NCI-H526 treated with DMSO at 0.1 percent for 48 hours (cell line): ENCODE measurements at places on chromosomes 2 and 18.

DNA sequence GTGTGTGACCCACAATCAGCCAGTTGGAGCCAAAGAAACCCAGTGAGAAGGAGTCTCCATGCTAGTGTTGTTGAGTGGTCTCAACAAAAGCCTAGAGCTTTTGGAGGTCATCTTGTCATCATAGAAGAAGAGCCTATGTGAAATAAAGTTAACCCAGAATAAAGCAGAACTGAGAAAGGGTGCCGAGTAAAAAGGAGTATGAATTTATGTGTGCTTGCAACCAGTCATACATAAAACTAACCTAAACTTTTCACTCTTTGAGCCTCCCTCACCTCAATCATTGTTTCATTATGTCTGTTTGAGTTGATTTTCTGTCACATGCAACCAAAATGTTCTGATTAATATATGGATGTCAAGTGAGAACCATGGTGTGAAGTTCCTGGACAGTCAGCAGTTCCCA, 599.3 kb upstream of the ZEB2 start:
- DNase-seq = no peak

- DNase-seq = no peak
These were observed 34.8 kb downstream of the SEMA4F start for GRCh38 chr2:74688881-74689280.

DNA sequence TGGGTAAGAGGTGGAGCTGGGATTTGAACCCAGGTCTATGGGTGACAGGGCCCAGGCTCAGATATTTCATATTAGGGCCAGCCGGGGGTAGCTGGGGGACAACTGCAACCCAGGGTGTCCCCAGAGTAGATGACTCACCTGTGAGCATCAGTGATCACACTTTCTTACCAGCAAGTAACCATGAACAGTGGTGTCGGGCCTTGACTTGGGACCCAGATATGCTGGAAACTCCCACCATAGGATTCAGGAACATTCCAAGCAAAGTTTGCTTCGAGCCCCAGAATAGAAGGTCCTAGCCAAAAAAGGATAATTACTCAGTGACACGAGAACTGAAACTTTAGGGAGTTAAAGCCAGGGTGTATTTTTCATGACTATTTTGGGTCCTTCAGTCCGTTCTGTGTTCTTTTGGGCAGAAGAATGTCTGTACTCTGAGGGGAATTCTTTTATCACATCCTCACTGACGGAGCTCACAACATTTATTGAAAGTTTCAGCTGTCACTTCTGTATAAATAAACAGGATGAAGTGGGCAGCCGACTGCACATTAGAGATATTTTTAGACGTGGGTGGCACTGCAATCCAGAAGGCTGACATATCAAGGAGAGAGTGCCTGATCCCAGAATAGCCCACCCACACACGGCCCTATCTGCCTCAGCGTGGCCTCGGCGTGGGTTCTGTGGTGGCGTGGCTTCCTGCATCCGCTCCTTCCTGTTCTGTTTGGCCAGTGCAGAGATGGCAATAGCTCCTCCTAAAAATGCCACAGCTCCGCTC, 45.6 kb downstream of the RAMP1 start:
- DNase-seq = no peak

DNA sequence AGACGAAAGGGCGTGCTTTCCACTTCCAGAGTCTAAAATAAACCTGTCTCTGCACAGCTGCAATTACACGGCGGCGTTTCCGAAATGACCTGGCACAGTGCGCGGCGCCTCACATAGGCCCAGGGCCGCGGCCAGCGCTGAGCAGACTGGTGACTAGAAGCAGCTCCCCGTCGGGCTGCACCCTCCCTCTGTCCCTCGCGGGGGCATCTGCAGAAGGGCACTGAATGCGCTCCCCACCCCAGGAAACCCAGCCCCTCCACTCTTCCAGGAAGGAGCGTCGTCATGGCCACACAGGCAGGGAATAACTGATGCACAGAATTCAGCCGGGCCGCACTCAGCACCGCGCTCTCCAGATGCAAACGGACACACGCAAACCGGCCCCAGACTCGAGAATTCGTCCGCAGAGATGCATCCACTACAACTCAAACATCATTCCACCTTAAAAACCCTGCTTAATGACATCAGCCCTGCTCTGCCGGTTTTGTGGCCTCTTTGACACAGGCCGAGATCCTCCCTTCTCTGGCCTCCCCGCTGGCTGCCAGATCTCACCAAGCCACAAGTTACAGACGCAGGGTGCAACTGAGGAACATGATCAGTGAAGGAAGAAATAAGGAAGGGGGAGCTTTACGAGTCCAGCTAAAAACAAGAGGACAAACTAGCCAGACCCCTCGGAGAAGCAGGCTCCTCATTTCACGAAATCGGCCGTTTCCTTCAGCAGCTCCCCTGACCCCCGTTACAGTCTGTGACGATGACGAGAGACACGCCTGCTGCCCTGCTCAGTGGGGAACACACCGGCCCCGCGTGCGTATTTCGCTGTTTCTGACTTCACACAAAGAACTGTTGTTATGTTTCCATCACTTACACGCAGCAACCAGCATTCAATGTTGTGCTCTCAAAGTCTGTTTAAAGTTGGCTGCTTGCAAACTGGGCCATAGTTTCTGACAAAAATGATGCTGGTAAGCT, 40.2 kb downstream of the MBP start:
- DNase-seq = no peak

- no peak for DNase-seq
These were observed 49.9 kb upstream of the PARD3B start for GRCh38 chr2:204495381-204495780.

DNA sequence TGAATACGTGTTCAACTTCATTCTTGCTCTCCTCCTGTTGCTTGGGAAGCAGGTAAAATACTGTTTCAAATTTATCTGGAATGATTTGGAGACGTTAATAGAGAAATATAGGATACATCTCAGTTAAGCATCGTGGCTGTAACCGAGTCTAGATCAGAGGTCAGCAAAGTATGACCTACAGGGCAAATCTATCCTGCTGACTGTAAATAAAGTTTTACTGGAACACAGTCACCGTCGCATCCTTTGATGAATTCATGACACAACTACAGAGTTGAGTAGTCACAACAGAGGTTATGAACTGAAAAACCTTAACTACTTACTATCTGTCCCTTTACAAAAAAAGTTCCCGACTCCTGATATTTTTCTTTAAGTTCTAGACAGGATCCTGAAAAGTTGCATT, 86.6 kb downstream of the SP100 start:
- DNase-seq = no peak
